ENCODE measurements at places on chromosomes 5 and 9.

DNA sequence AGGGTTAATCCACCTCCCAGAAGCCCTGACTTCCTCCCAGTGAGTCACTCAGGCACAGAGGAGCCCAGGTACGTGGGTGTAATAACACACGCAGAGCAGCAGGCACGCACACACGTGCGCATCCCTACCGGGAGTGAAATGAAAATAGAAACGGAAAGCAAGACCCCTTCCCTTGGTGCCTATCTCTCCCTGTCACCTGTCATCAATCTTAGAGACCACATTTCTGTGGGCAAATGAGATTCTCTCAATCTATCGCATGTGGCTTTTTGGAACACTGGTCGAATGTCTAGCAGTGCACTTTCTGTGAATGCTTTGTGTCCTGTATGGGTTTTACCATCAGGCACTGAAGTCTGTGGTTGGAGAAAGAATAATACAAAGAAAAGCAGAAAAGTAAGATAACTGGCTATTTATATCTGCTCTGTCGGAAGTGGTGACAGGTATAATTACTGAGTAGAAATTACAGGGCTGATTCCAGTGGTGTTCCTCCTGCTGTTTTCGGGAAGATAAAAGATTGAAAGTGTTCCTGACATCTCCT is 137.7 kb upstream of the GRIA1 start:
- DNase-seq: no peak

- no peak for DNase-seq
Observed at GRCh38 chr9:99811598-99812383, 9.9 kb upstream of the NR4A3 start.

GRCh38 chr5:127564002-127564769 is 46.7 kb downstream of the PRRC1 start:
- peak; percentile 38 for DNase-seq

- peak; percentile 73 for DNase-seq
Observed at GRCh38 chr9:93159601-93160471, 24.1 kb upstream of the WNK2 start.

DNA sequence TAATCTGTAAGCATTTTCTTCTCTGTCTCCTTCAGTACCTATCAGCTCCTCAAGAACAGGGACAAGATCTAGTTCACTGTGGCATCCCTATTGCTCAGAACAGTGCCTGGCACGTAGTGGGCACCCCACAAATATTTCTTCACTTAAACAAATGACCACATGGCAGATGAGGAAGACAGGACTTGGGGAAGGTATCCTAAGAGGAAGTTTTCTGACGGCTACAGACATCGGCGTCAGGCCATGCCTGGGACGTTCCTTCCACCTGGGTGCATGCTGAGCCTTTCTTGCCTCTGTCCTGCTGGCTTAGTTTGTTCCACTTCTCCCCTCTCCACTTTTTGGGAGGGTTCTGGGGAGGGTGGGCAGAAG is 60.2 kb downstream of the NEURL1B start:
- DNase-seq: no peak

DNA sequence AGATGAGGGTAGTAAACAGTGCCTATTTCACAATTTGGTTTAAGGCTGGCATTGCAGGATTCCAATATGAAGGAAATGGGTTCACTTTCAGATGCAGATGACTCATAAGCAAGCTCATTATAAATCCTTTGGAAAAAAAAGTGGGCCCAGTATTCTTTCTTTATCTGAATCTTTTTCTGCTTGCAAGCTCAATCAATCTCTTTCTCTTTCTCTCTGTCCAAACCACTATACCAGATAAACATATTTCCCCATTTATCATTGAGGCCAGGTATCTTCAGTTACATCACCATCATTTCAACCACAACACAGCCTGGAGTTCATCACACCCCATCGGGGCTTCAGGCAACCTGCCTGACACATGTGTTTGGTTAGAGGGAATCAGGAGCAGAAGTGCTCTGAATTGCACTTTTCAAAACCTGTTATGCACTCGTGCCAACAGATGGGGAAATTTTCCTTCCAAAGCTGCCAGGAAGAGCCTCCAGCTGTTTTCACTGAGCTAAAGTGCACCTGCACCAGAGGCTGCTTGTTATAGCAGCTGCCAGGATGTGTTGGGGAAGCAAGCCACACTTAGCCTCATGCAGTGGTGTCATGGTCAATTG is 30.0 kb upstream of the MAMDC2 start:
- DNase-seq: no peak

GRCh38 chr5:154277499-154277898 is 87.0 kb downstream of the GALNT10 start:
- no peak for DNase-seq

- no peak for DNase-seq
Observed at GRCh38 chr5:135883441-135883840, 12.2 kb downstream of the IL9 start.

DNA sequence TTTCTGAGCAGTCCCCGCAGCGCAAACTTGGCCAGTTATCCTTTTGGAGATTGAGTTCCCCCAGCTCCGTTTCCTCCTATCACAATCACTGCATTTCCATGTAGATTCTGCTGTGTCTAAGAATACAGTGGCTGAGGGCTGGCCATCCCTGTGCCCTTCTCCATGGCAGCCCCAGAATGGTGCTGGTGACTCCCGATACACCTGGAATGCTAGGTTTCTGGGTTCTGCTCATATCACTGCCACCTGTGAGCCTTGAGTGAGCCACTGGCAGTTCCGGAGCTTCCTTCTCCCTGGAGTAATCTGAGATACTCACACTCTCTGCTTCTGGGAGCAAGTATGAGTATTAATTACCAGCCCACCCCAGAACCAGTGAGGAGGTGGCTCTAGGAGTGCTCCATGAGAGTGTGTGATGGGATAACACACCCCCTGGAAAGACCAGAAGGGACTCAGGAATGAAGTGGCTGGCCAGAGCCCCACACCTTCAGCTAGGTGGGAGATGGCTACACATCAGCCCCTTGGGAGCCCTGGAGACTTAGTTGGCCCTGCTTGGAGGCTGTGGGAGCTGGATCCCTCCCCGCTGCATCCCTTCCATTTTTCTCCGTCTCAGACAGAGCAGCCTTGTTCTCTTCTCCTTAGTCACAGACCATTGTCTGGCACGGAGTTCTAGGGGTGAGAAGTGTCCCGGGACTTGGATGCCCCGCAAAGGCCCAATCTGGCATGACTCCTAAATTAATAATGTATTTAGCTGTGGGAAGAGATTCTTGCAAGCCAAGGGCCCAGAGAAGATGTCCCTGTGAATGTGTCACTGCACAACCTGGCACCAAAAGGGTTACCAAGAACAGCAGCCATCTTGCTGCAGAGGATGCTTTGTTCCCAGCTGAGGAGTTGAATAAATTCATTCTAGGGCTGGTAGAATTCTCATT is 4.9 kb downstream of the PCDHGC5 start:
- no peak for DNase-seq

GRCh38 chr9:68692519-68692918 is 12.5 kb upstream of the PIP5K1B start:
- DNase-seq: no peak

DNA sequence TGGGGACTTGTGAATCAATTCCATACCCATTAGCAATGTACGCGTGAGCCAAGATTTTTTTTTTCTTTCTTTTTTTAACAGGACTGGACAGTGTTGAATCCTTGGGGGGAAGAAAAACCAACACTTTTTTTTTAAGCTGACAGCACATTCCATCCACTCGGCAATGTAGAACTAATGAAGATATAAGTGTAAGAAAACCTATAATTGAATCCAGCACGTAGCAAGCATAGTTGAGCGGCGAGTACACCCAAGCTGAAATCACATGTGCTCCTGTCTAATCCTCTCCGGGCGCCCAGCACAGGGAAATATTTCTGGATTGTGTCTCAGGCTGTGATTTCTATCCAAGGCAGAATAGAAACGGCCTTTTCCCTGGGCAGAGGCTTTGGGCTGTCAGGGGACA is 118.2 kb downstream of the BOD1 start:
- DNase-seq: no peak

GRCh38 chr9:72704688-72705375 is 183.4 kb downstream of the TMC1 start:
- DNase-seq: no peak

- DNase-seq: no peak
Observed at GRCh38 chr9:130694205-130694604, 625 bp downstream of the EXOSC2 start.

Data from NCI-H1436 (cell line).